ENCODE measurements at places on chromosomes 12 and 14.

DNA sequence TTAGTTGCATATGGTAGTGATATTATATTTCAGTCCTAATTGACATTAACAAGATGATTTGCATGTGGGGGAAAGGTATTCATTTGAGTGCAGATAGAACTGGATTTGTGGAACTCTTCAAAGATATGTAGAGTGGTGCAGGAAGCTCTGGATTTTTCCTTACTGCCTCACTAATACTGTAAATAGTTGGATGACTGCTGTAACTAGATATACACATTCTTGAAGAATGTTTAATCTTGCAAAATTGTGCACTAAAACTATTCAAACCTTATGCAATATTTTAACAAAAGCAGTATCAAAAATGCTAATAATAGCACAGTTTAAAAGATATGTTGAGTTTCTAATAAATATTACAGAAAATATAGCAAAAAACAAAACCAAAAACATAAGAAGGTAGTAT lies 43.1 kb upstream of the ATF7IP start:
- DNase-seq, result no peak

DNA sequence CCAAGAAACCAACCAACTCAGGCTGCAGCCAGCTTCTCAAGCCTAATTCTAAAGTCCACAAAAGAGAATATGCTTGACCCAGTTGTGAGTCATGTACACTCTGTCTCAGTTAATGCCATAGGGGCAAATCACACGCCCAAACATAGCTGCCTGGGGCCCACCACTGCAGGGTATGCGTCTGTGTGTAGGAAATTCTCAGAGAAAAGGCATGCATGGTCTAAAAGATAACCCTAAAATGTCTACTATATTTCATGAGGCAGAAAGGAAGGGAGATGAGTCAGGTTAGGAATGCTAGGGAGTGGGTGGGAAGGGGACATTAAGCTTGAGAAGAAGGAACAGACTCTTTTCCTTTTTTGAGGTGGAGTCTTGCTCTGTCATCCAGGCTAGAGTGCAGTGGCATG lies 22.3 kb upstream of the SPTLC2 start:
- DNase-seq, result no peak

- no peak for DNase-seq
These were observed 19.7 kb downstream of the SLC41A2 start for GRCh38 chr12:104938371-104938770.

GRCh38 chr14:79294499-79294898 lies 916.8 kb downstream of the DIO2 start:
- no peak for DNase-seq
